ENCODE measurements at places on chromosomes 3 and 15. TPM values are rescaled to one million over a fixed set of nuclear protein-coding genes. Genes with fewer than 3 reads are reported as not detected.

DNA sequence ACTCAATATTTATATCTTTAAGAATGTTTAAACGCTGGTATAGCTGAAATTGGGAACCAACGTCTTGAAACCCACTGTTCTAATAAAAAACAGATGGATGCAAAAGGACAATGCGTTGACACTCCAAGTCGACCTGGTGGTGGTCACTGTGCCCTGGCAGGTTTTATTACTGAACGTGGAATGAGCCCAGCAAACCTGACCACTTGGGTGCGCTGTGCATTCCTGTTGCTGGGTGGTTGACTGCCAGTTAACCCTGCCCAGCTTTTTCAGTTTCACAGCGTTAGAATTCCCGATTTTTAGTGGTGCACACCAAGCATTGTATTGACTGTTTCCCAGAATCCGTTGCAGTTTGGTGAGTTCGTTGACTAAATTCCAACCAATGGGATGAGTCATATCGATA lies 384.4 kb downstream of the OCA2 start:
- no peak for DNase-seq

DNA sequence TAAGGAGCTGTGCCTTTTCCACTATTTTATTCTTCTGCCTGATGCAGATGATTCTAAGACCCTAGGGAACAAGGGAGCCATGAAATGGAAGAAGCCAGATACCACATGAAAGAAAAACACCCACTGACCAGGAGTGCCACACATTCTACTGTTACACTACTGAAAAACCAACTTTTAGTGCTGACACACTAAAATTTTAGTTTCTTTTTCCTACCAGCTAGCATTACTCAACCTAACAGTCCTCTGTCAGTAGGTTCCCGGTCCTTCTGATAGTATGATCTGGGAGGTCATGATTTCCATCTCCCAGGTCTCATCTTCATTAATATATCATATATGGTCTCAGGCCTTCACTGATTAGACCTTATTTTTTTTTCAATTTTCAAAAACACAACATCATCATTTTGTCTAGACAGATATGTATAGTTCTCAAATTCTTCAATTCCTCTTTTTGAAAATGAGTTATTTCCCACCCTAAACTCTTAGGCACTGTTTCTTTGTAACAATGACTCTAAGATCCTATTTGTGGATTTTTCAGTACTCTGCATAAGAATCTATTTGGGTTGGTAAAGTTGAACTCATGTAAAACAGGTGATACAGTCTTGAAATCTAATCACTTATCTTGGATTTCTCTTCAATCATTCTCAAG lies 321.8 kb downstream of the CTNNB1 start:
- no peak for DNase-seq

DNA sequence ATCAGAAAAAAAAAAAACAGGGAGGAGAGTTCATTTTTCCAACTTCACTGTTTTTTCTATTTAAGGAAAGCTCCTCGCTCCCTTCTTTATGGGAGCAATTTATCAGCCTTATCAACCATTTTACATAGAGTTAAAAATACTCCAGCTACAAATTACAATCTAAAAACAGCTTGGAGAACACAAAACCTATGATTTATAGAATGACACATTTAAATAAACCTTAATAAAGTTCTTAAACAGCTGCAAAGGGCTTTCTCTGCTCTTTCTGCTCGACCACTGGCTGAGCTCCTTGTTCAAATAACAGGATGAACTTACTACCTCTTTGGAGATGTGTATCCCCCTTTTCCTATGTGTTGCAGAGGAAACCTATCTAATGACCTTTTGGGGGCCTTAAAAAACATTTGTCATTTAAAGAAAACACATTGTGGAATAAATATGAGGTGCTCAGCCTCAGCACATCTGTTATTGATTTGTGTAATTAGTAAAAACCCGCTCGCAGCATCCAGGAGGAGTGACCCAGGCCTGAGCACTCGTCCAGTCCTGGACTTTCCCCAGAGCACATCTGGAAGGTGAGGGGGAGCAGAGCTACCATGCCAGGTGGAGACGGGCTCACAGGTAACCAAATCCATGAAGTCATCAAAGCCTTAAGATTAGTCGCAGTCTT lies 231.2 kb downstream of the ATP8B4 start:
- DNase-seq = no peak

GRCh38 chr3:156477323-156477722 lies 77.6 kb downstream of the SSR3 start:
- no peak for DNase-seq

GRCh38 chr3:187197335-187197649 lies at the start of gene RTP1:
TSS of gene RTP1 (plus strand) at chr3:187197486. CDS start at chr3:187197516, 30 bp downstream.
- DNase-seq = no peak

DNA sequence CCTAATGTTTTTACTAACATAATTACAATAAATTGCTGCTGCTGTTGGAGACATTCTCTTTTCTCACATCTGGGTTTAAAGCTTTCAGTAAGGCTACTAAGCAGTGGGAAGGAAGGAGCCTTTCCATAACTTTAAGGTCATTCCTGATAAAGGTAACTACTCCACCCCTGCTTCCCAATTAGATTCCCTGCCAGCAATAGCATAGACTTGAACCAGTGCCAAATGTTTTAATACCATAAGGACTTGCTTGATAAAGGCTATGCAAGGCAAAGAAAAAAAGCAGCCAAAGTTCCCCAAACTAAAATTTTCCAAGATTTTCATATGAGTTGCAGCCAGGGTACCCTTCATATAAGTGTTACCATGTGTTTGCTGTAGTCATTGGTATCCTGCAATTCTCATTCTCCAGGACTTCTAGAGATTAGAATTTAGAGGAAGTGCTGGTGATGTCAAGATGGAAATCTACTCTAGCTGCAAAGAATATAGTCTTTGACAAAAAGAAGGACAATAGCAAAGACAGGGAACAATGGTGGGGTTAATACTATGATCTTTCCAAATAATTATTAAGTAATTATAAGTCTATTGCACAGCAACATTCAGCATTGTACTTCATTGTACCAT lies 106.1 kb downstream of the FILIP1L start:
- no peak for DNase-seq

DNA sequence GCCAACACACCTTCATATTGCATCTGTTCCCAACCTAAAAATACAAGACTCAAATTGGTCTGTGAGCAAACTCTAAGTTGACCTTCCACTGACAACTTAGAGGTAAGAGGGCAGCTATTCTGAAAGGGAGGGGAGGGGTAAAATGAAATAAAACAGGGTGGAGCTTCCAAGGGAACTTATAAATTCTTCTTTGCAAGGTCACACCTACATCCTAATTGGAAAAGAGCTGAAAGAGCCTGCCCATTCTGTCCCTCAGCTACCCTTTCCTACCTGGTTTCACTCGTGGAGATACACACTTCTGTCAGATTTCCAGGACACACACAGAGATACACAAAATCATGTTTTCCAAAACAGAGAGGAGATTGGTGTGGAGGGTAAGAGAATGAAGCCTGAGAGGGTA lies 1.0 kb downstream of the ILDR1 start:
- no peak for DNase-seq

DNA sequence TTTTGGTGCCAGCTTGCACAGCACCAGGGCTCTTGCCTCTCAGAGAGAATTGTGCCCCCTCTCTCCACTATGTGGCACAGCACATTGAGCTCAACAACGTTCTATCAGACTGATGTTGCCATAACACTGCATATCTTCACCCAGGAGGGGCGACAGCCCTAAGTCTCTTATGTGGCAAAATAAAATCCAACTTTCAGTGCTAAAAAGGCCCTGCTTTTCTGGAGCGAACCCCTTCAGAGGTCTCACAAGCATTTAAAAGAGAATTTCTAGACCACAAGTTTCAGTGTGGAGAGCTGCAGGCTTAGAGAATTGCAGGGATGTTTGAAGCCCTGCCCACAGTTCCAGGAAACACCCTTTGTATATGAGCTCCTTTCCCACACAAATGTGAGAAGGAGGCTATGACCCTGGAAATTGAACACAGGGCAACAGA lies 85.5 kb downstream of the LIPC start:
- DNase-seq = no peak

Gene AMIGO3
- polyA plus RNA-seq = 1.5 TPM

Gene SLC2A2
- 15.3 TPM for polyA plus RNA-seq

Gene KBTBD13
- polyA plus RNA-seq = 0.05 TPM

Gene PPP1R2
- polyA plus RNA-seq = 50.5 TPM

Gene PLCB2
- 11.6 TPM for polyA plus RNA-seq

Gene SEMA7A
- polyA plus RNA-seq = 5.9 TPM

Gene SSR3
- polyA plus RNA-seq = 152 TPM

Gene BNC1
- 0.14 TPM for polyA plus RNA-seq

Gene TTLL13
- polyA plus RNA-seq = 0.31 TPM

Gene PPIP5K1
- polyA plus RNA-seq = 33.2 TPM

Gene SHF
- polyA plus RNA-seq = 19.5 TPM
